Small intestine (tissue), 16 donors: ENCODE measurements at places on chromosomes 5 and 9. TPM values are rescaled to one million over a fixed set of nuclear protein-coding genes. Genes with fewer than 3 reads are reported as not detected.

Gene PCDHB7
- polyA plus RNA-seq: not detected

- H3K4me3 ChIP-seq: no peak overlapping the region
- H3K4me1 ChIP-seq: no peaks in the 10 kb centered on the region
- no peaks in the 10 kb centered on the region for H3K27me3 ChIP-seq
- peak; percentile 58 for DNase-seq
- no peak overlapping the region for H3K27ac ChIP-seq
- no peaks in the 10 kb centered on the region for H3K36me3 ChIP-seq
These were observed 439.9 kb upstream of the KLF4 start for GRCh38 chr9:107929443-107929842.

GRCh38 chr5:75940418-75940817 lies 142.8 kb upstream of the SV2C start:
- no peaks in the 10 kb centered on the region for H3K4me1 ChIP-seq
- no peaks in the 10 kb centered on the region for H3K36me3 ChIP-seq
- no peak overlapping the region for H3K27ac ChIP-seq
- H3K4me3 ChIP-seq: no peak overlapping the region
- no peak for DNase-seq
- H3K27me3 ChIP-seq: no peaks in the 10 kb centered on the region

DNA sequence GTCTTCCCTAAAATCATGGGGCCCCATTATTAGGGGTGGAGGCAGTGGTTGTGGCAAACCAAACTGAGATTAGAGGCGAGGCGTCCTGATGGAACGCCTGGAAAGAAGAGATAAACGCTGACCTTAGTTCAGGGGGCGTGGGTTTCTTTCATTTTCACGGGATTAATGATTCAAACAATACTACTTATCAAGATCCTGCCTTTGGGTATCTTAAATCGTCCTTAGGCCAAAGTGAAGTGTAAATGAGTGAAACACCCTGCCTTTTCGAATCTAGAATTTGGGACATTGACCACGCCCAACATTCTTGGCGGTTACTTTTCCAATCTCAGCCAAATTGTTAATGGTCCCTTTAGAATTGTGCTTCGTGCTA lies 1.0 kb upstream of the UBTD2 start:
- no peaks in the 10 kb centered on the region for H3K27me3 ChIP-seq
- peak; percentile 66 for DNase-seq
- peaks cover 21% of the 10 kb centered on the region for H3K4me1 ChIP-seq
- H3K27ac ChIP-seq: peak overlapping the region; percentile 80
- H3K36me3 ChIP-seq: peaks cover 4% of the 10 kb centered on the region

Gene SNX30
- 5.1 TPM for polyA plus RNA-seq

Gene TPRN
- polyA plus RNA-seq: 57.0 TPM

GRCh38 chr5:171647904-171648260 lies 137.7 kb upstream of the SMIM23 start:
- no peaks in the 10 kb centered on the region for H3K27me3 ChIP-seq
- H3K27ac ChIP-seq: no peak overlapping the region
- no peak for DNase-seq
- no peaks in the 10 kb centered on the region for H3K4me1 ChIP-seq
- H3K4me3 ChIP-seq: no peak overlapping the region
- no peaks in the 10 kb centered on the region for H3K36me3 ChIP-seq

- no peak overlapping the region for H3K4me3 ChIP-seq
- DNase-seq: no peak
- H3K27ac ChIP-seq: no peak overlapping the region
- peaks cover 94% of the 10 kb centered on the region for H3K36me3 ChIP-seq
- no peaks in the 10 kb centered on the region for H3K27me3 ChIP-seq
- H3K4me1 ChIP-seq: no peaks in the 10 kb centered on the region
These were observed 40.3 kb upstream of the SLC25A51 start for GRCh38 chr9:37944266-37944650.

Gene AGXT2
- 0.81 TPM for polyA plus RNA-seq

DNA sequence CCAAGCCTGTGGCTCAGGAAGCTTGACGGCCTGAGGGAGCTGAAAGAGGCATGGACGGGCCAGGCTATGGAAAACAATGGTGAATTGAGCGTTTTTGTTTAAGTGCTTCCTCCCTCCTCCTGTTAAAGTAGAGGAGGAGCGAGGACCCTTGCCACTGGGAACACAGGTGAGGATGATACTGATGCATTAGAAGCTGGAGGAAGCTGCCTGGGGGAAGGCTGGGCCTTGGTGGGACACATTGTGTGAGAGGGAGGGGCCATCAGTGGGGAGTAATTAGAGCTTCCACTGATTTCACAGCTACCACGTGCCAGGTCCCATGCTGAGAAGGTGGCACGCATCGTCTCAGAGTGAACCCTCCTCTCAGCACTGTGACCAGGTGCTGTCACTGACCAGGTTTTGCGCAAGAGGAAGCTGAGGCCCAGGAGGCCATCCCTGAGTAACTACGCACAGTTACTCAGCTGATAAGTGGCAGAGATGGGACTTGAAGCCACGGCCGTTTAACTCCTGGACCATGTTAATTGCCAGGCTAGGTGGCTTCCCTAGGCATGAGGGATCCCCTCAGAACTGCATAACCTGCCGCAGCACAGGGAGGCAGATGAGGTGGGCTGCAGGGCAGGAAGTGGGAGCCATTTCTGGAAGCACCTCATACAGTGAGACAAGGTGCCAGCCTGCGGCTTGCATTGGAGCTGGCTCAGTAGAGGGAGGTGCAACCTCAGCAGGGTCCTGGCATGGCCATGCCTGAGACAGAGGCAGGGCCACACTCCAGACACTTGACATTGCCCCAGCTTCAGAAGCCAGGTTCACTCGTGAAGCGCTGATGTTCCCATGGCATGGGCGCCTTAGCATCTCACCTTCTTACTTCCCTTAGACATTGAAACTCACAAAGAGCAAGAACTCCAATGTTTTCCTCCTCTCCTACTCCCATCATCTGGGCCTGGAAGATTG lies 195.3 kb upstream of the MVB12B start:
- no peaks in the 10 kb centered on the region for H3K4me1 ChIP-seq
- DNase-seq: no peak
- H3K27ac ChIP-seq: no peak overlapping the region
- no peaks in the 10 kb centered on the region for H3K36me3 ChIP-seq

- H3K36me3 ChIP-seq: no peaks in the 10 kb centered on the region
- no peak for DNase-seq
- H3K27me3 ChIP-seq: no peaks in the 10 kb centered on the region
- no peaks in the 10 kb centered on the region for H3K4me1 ChIP-seq
- H3K4me3 ChIP-seq: no peak overlapping the region
These were observed 678.7 kb downstream of the MAT2B start for GRCh38 chr5:164184158-164184557.

DNA sequence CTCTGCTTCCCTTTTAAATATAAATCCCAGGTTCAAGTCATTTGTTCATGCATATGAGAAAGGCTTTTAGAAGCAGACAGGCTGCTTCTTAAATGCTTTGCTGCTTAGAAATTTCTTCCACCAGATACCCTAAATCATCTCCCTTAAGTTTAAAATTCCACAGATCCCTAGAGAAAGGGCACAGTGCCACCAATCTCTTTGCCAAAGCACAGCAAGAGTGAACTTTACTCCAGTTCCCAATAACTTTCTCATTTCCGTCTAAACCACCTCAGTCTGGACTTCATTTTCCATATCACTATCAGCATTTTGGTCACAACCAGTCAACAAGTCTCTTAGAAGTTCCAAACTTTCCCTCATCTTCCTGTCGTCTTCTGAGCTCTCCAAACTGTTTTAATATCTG lies 679.8 kb upstream of the FTMT start:
- no peak overlapping the region for H3K27ac ChIP-seq
- no peak overlapping the region for H3K4me3 ChIP-seq
- H3K27me3 ChIP-seq: no peaks in the 10 kb centered on the region
- H3K4me1 ChIP-seq: no peaks in the 10 kb centered on the region

DNA sequence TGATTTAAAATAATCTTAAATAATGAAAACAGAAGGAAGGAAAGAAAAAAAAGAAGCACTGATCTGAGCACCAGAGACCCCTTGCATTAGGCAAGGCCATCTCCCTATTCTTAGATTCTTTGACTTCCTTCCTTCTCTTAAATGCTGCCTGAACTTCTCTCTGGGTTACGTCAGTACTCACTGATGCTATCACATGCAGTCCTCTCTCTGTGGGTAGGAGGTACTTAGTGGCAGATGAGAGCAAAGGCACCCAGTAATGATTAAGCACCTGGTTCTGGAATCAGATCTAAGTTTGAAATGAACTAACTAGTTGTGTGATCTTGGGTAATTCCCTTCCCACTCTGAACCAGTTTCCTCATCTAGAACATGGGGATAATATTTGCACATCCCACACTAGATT lies 110.3 kb upstream of the TBC1D2 start:
- H3K27ac ChIP-seq: no peak overlapping the region
- no peaks in the 10 kb centered on the region for H3K27me3 ChIP-seq
- no peak overlapping the region for H3K4me3 ChIP-seq
- DNase-seq: no peak
- H3K4me1 ChIP-seq: no peaks in the 10 kb centered on the region
- no peaks in the 10 kb centered on the region for H3K36me3 ChIP-seq

Gene TRIM36
- polyA plus RNA-seq: 0.83 TPM

- DNase-seq: no peak
- no peak overlapping the region for H3K27ac ChIP-seq
- no peaks in the 10 kb centered on the region for H3K27me3 ChIP-seq
- H3K4me1 ChIP-seq: no peaks in the 10 kb centered on the region
- no peak overlapping the region for H3K4me3 ChIP-seq
- H3K36me3 ChIP-seq: no peaks in the 10 kb centered on the region
These were observed 112.7 kb upstream of the ITGA1 start for GRCh38 chr5:52674815-52675545.

- no peaks in the 10 kb centered on the region for H3K4me1 ChIP-seq
- no peaks in the 10 kb centered on the region for H3K36me3 ChIP-seq
- DNase-seq: no peak
- H3K27me3 ChIP-seq: no peaks in the 10 kb centered on the region
- H3K27ac ChIP-seq: no peak overlapping the region
These were observed 314.7 kb downstream of the PRR16 start for GRCh38 chr5:120778491-120779484.

Gene SHC3
- 0.27 TPM for polyA plus RNA-seq

Gene ANKRD34B
- polyA plus RNA-seq: not detected

- no peak overlapping the region for H3K27ac ChIP-seq
- no peak for DNase-seq
- H3K36me3 ChIP-seq: no peaks in the 10 kb centered on the region
These were observed 25.4 kb downstream of the FBXO10 start for GRCh38 chr9:37550781-37551180.

DNA sequence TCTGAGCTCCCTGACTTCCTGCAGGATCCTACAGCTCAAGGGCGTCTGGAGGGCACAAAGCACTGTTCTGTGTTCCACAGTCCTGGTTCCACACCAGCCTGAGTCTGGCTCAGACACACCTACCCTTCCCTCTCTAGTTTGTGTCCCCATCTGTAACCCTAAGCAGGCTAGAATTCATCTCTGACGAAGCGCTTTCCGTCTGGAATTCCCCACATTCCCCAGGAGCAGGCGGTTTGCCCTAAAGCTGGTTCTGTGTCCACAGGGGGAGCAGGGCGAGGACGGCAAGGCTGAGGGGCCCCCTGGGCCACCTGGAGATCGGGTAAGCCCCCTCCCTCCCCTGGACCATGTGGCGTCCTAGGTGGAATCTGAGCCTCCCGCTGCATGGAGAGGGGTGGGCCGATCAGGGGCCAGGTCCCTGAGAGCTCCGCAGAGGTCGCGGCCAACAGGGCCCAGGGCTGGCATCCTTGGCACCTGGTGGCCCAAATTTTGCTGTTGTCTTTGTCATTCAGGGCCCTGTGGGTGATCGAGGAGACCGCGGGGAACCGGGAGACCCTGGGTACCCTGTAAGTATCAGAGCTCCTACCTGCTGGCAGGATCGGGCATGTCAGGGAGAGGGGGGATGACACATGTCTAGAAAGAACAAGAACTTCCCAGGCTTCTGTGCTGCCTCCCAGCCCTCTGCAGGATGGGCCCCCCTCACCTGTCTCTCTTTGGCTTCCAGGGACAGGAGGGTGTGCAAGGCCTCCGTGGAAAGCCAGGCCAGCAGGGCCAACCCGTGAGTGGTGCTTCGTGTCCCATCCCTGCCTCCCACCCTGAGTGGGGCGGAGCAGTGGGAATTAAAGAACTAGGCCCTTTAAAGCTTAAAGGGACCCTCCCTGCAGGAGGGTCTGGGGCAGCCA lies 34.5 kb upstream of the ORM1 start:
- H3K4me3 ChIP-seq: no peak overlapping the region
- no peak for DNase-seq
- H3K27ac ChIP-seq: no peak overlapping the region
- H3K27me3 ChIP-seq: no peaks in the 10 kb centered on the region
- H3K36me3 ChIP-seq: no peaks in the 10 kb centered on the region

DNA sequence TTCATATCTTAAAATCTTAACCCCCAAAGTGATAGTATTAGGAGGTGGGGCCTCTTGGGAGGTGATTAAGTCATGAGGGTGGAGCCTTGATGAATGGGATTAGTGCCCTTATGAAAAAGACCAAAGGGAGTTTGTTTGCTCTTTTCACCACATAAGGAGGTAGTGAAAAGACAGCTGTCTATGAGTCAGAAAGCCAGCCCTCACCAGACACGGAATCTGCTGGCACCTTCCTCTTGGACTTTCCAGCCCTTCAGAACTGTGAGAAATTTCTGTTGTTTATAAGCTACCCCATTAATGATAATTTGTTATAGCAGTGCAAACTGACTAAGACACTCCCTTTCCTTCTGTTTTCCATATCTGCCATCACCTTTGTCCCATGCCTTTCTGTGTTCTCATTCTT lies 20.8 kb downstream of the IFNB1 start:
- no peak overlapping the region for H3K27ac ChIP-seq
- no peaks in the 10 kb centered on the region for H3K27me3 ChIP-seq
- no peaks in the 10 kb centered on the region for H3K4me1 ChIP-seq
- H3K36me3 ChIP-seq: no peaks in the 10 kb centered on the region
- H3K4me3 ChIP-seq: no peak overlapping the region
- no peak for DNase-seq

GRCh38 chr5:61596265-61596664 lies 264.2 kb downstream of the ZSWIM6 start:
- no peak overlapping the region for H3K27ac ChIP-seq
- no peaks in the 10 kb centered on the region for H3K4me1 ChIP-seq
- no peak for DNase-seq
- no peaks in the 10 kb centered on the region for H3K27me3 ChIP-seq
- no peaks in the 10 kb centered on the region for H3K36me3 ChIP-seq
- no peak overlapping the region for H3K4me3 ChIP-seq

- H3K27me3 ChIP-seq: no peaks in the 10 kb centered on the region
- no peak for DNase-seq
- H3K27ac ChIP-seq: no peak overlapping the region
- H3K4me3 ChIP-seq: no peak overlapping the region
- H3K4me1 ChIP-seq: peaks cover 3% of the 10 kb centered on the region
- H3K36me3 ChIP-seq: no peaks in the 10 kb centered on the region
These were observed 87.4 kb downstream of the APBA1 start for GRCh38 chr9:69584759-69585158.

GRCh38 chr5:172115541-172115982 lies 72.5 kb downstream of the STK10 start:
- H3K4me3 ChIP-seq: no peak overlapping the region
- peak; percentile 25 for DNase-seq
- H3K4me1 ChIP-seq: no peaks in the 10 kb centered on the region
- H3K27me3 ChIP-seq: no peaks in the 10 kb centered on the region

- H3K4me3 ChIP-seq: no peak overlapping the region
- DNase-seq: no peak
- H3K27me3 ChIP-seq: no peaks in the 10 kb centered on the region
- peaks cover 5% of the 10 kb centered on the region for H3K4me1 ChIP-seq
- no peaks in the 10 kb centered on the region for H3K36me3 ChIP-seq
These were observed 69.9 kb downstream of the JAKMIP2 start for GRCh38 chr5:147712598-147712997.

- no peaks in the 10 kb centered on the region for H3K36me3 ChIP-seq
- no peaks in the 10 kb centered on the region for H3K4me1 ChIP-seq
- DNase-seq: peak; percentile 25
These were observed 32.1 kb downstream of the TRMO start for GRCh38 chr9:97889941-97890887.

GRCh38 chr9:124352616-124353015 lies 62.6 kb downstream of the PSMB7 start:
- no peak for DNase-seq
- H3K4me1 ChIP-seq: no peaks in the 10 kb centered on the region
- H3K4me3 ChIP-seq: no peak overlapping the region
- peaks cover 33% of the 10 kb centered on the region for H3K36me3 ChIP-seq
- no peaks in the 10 kb centered on the region for H3K27me3 ChIP-seq
